ENCODE measurements at places on chromosomes 5 and 9. TPM values are rescaled to one million over a fixed set of nuclear protein-coding genes. Genes with fewer than 3 reads are reported as not detected.
A peak's percentile ranks its signal among the peaks of the same experiment; 100 is the strongest.

The LHX3 gene
- not detected for total RNA-seq

The GPR151 gene
- total RNA-seq = not detected

The POC5 gene
- total RNA-seq = 20.2 TPM

The KLF9 gene
- 146 TPM for total RNA-seq

The SH3RF2 gene
- total RNA-seq = 2.7 TPM

The CCDC192 gene
- not detected for total RNA-seq

The PRSS3 gene
- total RNA-seq = not detected

The FUT7 gene
- total RNA-seq = not detected

The LHX2 gene
- total RNA-seq = not detected

The IFNA21 gene
- total RNA-seq = not detected

The HBEGF gene
- 24.4 TPM for total RNA-seq

- DNase-seq = no peak
These were observed 148.2 kb upstream of the LRRTM2 start for GRCh38 chr5:139023286-139023685.

DNA sequence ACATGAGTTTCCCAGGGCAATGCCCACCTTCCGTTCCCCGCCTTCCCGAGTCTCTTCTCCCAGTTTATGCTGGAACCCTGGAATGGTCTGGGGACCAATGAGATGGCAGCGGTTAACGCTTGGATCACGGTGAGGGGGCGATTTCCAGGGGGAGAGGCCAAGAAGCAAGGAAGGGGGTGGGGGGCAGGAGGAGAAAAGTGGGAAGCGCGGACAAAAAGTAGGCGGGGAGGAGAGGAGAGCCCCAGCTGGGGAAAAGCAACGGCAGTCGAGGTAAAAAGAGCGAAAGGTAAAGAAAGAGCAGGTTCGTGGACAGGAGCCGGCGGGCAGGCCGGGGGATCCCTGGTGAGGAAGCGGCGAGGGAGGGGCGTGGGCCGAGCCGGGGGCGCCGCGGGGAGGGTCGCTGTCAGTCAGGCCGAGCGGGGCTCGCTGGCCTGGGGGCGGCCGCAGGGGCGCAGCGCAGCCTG, 508 bp upstream of the SNCAIP start:
- DNase-seq = peak; percentile 31

DNA sequence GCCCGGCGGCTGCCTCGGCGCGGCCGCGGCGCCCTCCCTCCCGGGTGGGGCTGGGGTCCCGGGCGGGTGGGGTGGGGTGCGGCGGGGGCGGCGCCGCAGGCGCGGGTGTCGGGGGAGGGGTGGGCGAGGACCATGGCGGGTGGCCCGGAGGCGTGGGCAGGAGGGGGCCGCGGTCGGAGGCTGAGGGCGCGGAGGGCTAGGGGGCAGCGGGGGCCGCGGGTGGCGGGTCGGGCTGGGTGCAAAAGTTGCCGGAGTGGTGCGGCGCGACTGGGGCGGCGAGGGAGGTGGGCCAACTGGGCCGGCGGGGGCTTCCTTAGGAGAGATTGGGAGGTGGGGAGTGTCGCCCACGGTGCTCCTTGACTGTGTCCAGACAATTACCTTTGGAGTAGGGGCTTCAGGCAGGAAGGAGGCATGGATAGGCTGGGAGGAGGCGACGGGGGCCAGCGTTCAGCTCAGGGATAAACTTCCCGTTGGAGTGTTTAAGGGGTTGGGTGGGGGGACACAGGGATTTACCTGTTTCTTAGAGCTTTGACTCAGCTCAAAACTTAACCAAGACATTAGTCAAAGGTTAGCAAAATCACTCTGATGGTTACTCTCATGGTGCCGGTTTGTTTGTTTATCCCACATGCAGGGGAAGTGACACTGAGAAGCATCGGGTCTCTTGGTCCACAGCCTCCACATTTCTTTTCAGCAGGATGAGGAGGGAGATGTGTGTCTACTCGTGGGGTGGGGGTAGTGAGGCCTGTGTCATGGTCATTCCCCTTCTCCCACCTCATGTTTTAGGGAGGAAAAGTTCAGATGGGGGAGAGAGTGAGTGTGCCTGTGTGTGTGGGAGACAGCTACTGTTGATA, 859 bp downstream of the CSNK1G3 start:
- peak; percentile 35 for DNase-seq

GRCh38 chr9:118640836-118641560, 728.2 kb downstream of the BRINP1 start:
- DNase-seq = no peak

GRCh38 chr5:137024044-137024443, 475.1 kb downstream of the SPOCK1 start:
- DNase-seq = no peak

DNA sequence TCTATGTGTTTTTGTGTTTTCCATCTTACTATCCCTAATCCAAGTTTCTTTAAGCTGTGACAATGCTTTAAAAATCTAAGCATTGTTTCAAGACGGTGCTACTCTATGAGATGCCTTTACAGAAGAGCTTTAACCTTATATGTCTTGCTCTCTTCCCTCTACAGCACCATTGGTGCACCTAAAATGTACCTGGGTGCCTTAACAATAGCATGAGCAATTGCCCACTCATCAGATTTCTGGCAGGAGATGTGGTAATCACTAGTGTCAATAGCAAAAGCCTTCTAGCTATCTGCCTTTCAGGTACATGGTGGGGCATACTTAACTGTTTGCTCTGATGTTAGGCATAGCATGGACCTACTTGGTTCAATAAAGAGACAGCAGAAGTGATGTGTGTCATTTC, 222.3 kb upstream of the KIF2A start:
- DNase-seq = no peak

GRCh38 chr5:54087436-54087835, 222.9 kb downstream of the ARL15 start:
- DNase-seq = no peak

- no peak for DNase-seq
These were observed 477.7 kb upstream of the C9orf72 start for GRCh38 chr9:28050941-28051340.

- no peak for DNase-seq
These were observed 10.8 kb downstream of the ZDHHC11B start for GRCh38 chr5:773517-774264.

- no peak for DNase-seq
These were observed 7.0 kb downstream of the NR5A1 start for GRCh38 chr9:124500028-124500795.

- DNase-seq = no peak
These were observed 259.5 kb downstream of the BNC2 start for GRCh38 chr9:16611001-16611400.

GRCh38 chr9:94692601-94693000, 33.9 kb upstream of the AOPEP start:
- no peak for DNase-seq

- DNase-seq = no peak
These were observed 60.9 kb downstream of the TLE4 start for GRCh38 chr9:79632705-79633104.

DNA sequence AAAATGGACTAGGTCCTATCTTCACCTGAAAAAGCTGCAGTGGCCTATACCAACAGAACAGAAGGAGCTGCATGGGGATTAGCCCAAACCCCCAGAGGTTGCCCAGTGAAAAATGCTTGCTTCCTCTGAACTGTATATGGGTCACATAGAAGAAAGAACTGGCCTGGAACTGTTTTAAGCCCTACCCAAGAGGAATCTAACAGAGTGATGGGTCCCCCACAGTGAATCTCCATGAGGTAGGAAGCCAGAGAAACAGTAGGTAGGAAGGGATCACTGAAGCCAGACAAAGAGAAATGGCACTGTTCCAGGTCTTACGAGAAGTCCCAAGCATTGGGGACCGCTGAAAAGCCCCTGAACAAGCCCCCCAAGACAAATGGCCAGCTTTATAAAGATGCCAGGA, 28.8 kb upstream of the TRIM32 start:
- no peak for DNase-seq

DNA sequence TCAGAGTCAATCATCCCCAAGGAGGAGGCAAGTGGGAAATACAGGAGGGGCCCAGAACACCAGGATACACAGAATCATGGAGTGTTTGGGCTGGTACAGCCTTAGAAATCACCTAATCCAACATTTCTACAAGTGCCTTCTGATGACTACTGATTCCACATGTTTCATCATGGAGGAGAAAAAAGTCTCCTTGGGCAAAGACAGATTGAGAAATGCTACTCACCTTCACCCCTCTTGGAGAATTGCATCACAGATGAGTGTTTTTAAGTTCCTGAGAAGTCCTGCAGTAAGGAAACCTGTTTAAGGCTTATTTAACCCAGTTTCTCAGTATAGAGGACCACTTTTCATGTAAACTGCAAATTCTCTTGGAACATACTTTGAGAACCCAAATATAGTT, 2.2 kb upstream of the SLIT3 start:
- DNase-seq = no peak

DNA sequence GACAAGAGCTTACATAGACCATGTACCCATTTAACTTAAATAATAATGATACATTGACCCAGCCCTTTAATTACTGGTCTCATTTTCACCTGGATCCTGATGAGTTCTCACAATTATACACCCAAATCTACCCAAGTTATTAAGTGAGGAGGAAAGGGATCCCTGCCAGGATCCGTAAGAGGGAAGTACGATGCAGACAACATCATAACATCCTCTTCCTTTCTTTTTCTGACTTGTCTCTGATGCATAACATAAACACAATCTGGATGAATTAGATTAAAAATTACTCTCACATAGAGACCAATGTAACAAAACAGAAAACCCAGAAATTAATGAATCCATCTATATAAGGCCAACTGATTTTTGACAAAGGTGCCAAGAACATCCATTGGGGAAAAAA, 17.0 kb downstream of the MARCHF3 start:
- no peak for DNase-seq

DNA sequence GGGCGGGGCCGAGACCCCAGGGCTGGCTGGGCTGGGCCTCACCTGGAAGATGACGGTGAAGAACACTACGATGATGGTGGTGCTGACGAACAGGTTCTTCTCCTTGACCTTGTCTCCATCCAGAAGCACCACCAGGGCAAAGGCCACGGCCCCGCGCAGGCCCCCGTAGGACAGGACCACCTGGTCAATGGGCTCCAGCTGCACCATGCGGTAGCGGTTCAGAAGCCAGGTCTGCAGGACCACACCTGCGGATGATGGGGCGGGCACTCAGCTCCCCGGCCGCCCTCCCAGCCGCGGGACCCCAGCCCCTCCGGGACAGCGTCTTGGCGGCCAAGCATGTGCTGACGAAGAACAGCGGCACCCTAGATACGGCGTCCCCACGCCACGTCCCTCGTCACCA, 39.5 kb downstream of the EXOC3 start:
- DNase-seq = no peak

DNA sequence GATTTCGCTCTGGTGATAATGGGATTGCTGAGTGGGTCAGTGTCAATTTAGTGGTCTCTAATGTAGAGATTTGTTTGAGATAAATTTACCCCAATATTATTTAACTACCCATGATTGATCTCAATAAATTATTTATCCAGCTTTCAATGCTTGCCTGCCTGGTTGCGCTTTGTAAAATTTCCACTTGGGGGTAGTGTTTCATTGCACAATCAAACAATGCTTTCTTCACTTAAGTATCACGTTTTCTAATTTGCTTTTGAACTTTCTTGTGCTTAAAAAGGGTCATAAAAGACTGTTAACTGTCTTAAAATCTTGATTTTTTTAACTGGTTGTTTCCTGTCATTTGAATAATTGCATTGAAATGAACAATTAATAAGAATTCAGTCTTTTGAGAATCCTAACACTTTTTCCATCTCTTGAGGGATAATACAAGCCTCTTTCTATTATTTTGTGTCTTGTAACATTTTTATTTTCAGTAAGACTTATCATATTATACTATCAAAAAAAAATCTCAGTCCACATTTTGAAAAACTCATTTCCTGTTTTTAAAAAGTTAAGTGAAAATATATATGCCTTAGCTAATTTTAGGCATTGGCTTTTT, 18.7 kb downstream of the HSD17B4 start:
- no peak for DNase-seq

GRCh38 chr9:69293156-69293555, 31.9 kb upstream of the ENTREP1 start:
- no peak for DNase-seq

DNA sequence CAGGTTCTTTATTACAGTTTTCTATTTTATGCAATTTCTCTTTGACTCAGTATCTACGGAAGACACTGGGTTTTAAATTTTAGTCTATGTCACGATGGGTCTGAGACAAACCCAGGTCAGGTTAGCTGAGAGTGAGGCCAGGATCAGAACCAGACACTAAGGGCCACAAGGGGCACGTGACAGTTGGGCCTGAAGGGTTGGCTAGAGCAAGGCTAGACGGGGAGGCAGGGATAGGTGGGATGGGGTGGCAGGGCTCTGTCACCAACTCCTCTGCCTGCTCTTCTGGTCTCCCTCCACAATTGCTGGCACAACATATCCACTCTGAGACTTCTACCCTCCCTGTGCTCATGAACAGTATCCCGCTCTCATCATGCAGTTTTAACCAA, 76.4 kb downstream of the MED27 start:
- DNase-seq = no peak

- no peak for DNase-seq
These were observed 620.5 kb downstream of the IRX1 start for GRCh38 chr5:4216142-4216541.

- DNase-seq = no peak
These were observed 695.0 kb downstream of the DTWD2 start for GRCh38 chr5:118293378-118293777.

DNA sequence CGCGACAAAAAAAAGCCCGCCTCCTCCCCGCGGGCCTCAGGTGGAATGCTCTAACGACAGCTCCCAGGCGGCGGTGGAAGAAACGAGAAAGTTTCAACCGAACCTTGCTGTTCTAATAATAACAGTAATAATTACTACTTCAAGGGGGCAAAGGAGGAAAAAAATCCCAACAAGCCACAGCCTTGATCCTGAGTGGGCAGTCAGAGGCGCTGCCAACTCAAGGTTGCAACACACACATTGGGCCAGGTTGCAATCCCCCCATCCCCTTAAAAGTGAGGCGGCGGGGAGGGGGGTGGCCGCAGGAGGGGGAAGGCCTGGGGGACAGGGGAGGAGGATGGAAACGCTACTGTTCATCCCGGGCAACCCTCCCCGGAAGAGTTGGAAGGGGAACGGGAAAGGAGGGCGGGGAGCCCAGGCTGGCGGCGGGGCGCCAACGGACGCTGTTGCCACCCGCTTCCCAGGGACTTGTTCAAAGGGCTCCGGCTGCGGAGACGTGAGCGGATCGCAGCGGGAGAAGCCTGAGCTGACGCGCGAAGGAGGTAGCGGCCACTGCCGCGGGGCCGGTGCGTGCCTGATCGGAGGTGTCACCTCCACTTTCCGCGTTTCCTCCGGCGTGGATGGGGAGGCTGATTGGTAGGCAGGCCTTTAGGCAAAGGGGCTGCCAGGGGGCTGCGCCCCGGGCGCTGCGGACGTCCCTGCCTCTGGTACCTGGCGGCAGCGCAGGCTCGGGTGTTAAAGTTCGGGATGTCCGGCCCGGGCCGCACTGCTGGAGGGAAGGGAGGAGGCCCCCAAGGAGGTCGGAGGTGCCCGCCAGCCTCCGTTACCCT, 647 bp downstream of the SMARCA2 start:
- peak; percentile 60 for DNase-seq
